Activated T-helper 2 cell treated with anti-CD3 and anti-CD28 coated beads, Interferon-gamma antibody, Interleukin-2, Interleukin-4, amounts not matched to agents 10 μg/mL and 5 μg/mL and 100 μg/mL, durations not matched to agents 14 hours and 24 hours and 36 hours (primary cell): ENCODE measurements at places on chromosomes 7 and 10. TPM values are rescaled to one million over a fixed set of nuclear protein-coding genes. Genes with fewer than 3 reads are reported as not detected.

- H3K27ac ChIP-seq, result no peak overlapping the region
- no peaks in the 10 kb centered on the region for H3K4me1 ChIP-seq
- no peaks in the 10 kb centered on the region for H3K27me3 ChIP-seq
- no peak overlapping the region for H3K4me3 ChIP-seq
- no peak for DNase-seq
Measured at GRCh38 chr7:64102656-64103400, 57.6 kb downstream of the ZNF727 start.

- peak; percentile 12 for DNase-seq
- H3K36me3 ChIP-seq, result no peaks in the 10 kb centered on the region
- no peak overlapping the region for H3K4me3 ChIP-seq
Measured at GRCh38 chr10:100878291-100878910, 34.4 kb upstream of the SLF2 start.

- H3K27me3 ChIP-seq, result peaks cover 13% of the 10 kb centered on the region
- no peaks in the 10 kb centered on the region for H3K36me3 ChIP-seq
- no peak for DNase-seq
- H3K27ac ChIP-seq, result no peak overlapping the region
Measured at GRCh38 chr10:3749011-3749410, 36.0 kb downstream of the KLF6 start.

- H3K4me1 ChIP-seq, result no peaks in the 10 kb centered on the region
- DNase-seq, result no peak
- H3K27me3 ChIP-seq, result no peaks in the 10 kb centered on the region
- H3K4me3 ChIP-seq, result no peak overlapping the region
Measured at GRCh38 chr7:158277219-158278141, 310.1 kb downstream of the PTPRN2 start.

- no peaks in the 10 kb centered on the region for H3K36me3 ChIP-seq
- H3K4me3 ChIP-seq, result no peak overlapping the region
- H3K27me3 ChIP-seq, result no peaks in the 10 kb centered on the region
- H3K27ac ChIP-seq, result no peak overlapping the region
- H3K4me1 ChIP-seq, result no peaks in the 10 kb centered on the region
- no peak for DNase-seq
Measured at GRCh38 chr7:51949726-51950644, 633.4 kb upstream of the COBL start.

DNA sequence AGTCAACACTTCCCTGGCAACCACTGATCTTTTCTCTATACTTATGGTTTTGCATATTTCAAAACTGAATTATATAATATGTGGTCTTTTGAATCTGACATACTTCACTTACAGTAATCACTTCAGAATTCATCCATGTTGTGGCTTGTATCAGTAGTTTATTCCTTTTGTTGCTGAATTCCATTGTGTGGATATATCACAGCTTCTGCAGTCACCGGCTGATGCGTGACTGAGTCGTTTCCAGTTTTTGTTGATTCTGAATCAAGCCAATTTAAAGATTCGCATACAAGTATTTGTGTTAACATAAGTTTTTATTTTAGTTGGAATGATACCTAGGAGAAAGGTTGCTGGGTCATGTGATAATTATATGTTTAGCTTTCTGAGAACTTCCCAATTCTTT is 672.5 kb upstream of the ANKRD30A start:
- H3K27ac ChIP-seq, result no peak overlapping the region
- no peaks in the 10 kb centered on the region for H3K36me3 ChIP-seq
- no peak for DNase-seq
- no peaks in the 10 kb centered on the region for H3K27me3 ChIP-seq
- H3K4me3 ChIP-seq, result no peak overlapping the region

GRCh38 chr7:36995776-36996175 is 271.5 kb upstream of the AOAH start:
- peaks cover 12% of the 10 kb centered on the region for H3K36me3 ChIP-seq
- H3K27me3 ChIP-seq, result no peaks in the 10 kb centered on the region
- no peak overlapping the region for H3K27ac ChIP-seq
- no peak overlapping the region for H3K4me3 ChIP-seq
- DNase-seq, result no peak

DNA sequence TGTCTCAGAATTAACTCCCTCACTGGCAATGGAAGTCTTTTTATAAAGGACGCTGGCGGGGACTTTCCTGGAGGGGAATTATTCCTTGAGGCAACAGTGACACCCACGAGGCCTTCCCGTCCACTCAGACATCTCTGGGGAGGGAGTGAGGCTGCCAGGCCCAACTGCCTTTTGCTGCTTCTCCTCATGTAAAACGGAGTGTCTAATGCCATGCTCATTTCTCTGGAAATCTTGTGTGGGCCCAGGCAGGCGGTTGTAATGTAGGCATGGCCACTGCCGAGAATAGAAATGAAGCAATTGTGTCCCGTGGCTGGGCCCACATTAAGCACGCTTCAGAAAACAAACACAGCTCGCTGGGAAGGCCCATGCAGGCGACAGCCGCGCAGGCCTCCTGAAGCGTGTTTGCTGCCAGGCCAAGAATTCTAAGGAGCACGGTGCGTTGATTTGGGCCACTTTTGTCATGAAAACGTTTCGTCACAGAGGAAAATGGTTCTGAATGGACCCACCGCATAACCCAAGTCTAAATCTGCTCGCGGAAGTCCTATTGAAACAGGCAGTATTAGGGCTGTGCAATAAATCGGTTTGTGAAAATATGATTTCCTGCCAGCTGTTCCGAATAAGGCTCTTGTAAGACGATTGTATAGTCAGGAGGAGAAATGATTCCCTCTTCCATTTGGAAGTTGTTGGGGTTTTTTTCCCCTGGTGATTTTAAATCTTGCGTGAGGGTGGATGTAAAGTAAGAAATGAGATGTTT is 104.2 kb upstream of the CHST15 start:
- no peak for DNase-seq
- no peaks in the 10 kb centered on the region for H3K36me3 ChIP-seq
- peaks cover 4% of the 10 kb centered on the region for H3K27me3 ChIP-seq
- no peaks in the 10 kb centered on the region for H3K4me1 ChIP-seq

DNA sequence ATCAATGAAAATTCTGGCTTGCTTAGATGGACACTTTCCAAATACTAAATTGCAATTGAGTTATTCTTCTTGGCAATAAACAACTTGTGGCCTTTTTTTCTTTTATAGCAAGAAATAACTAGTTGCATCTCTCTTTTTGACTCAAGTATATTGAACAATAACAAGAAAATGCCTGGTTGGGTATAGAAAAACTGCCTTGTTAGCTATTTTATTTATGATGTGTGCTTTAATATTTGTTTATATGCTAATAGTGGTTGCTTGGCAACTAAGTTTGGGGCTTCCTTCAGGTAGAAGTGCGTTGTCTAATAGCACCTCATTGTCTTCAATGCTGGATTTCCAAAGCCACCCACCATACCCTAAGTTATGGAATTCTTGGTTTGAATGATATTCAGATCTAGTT is 30.1 kb upstream of the PPP1R3C start:
- H3K4me1 ChIP-seq, result no peaks in the 10 kb centered on the region
- peaks cover 26% of the 10 kb centered on the region for H3K27me3 ChIP-seq
- H3K36me3 ChIP-seq, result no peaks in the 10 kb centered on the region
- no peak overlapping the region for H3K27ac ChIP-seq

GRCh38 chr10:1189166-1190051 is 133.2 kb downstream of the WDR37 start:
- peaks cover 8% of the 10 kb centered on the region for H3K4me1 ChIP-seq
- H3K4me3 ChIP-seq, result no peak overlapping the region
- no peak for DNase-seq
- no peaks in the 10 kb centered on the region for H3K36me3 ChIP-seq

GRCh38 chr7:139108266-139109187 is 993 bp downstream of the ZC3HAV1 start:
- peaks cover 37% of the 10 kb centered on the region for H3K4me1 ChIP-seq
- H3K4me3 ChIP-seq, result peak overlapping the region; percentile 100
- no peak for DNase-seq
- H3K27ac ChIP-seq, result peak overlapping the region; percentile 98

- no peak for DNase-seq
- H3K4me1 ChIP-seq, result peaks cover 7% of the 10 kb centered on the region
- no peak overlapping the region for H3K4me3 ChIP-seq
Measured at GRCh38 chr7:39709768-39710311, 86.5 kb downstream of the RALA start.

DNA sequence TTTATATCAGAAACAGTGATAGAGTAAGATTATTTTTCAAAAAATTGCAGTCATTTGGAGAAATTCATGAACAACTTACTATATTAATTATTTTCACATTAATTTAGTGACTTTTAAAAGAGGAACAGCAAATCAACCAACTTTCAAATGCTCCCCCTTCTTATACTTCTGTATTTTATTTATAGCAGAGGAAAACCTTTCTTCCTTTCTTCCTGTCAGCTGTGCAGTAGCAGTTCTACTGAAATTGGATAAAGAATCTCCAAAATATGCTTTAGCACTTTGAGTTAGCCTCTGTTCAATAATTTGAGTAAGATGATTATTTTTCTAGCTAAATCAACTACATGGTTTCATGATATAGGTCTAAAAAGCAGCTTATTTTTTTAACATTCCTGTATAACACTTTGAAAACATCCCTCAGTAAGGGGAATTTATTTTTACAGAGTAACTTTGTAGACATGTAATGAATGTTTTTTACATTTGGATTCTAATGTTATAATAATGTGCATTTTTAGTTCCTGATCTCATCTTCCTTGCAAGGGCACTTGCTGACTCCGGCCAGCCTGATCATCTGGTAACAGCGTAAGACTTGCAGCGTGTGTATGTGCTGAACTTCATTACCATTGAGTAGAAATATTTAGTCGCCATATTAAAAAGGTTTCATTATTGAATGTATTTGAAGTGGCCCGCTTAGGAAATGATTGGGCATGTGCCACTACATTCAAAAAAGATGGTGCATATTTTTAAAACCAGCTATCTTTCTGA is 158.3 kb upstream of the HDAC9 start:
- no peaks in the 10 kb centered on the region for H3K4me1 ChIP-seq
- peaks cover 2% of the 10 kb centered on the region for H3K27me3 ChIP-seq
- no peak overlapping the region for H3K27ac ChIP-seq
- no peaks in the 10 kb centered on the region for H3K36me3 ChIP-seq
- DNase-seq, result no peak

- no peak overlapping the region for H3K4me3 ChIP-seq
- DNase-seq, result no peak
Measured at GRCh38 chr7:11557627-11558026, 274.4 kb downstream of the THSD7A start.

DNA sequence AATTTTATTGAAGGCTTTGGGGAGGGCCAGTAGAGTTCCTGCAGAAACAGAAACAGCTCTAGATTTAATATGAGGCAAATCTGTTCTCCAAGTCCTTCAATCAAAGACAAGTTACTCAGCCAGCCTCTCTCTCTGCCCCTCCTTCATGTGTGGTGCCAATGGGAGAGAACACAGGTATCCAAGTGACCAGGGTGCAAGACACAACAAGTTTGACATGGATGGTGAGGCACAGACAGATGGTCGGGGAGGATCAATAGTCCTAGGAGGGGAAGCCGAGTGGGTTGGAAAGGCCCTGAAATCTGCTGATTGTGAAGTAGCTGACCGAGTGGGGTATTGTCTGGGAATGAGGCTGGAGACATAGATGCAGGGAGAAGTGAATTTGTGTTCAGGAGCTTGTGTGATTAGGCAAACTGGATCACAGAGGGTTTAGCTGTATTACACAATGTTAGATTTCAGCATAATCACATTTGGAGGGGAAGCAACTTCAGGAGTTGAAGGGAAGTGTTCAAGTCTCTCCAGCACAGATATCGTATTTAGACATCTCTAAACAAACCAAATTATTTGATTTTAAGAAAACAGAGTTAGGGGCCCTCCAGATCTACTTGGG is 1.5 kb downstream of the GIMAP1 start:
- peak overlapping the region; percentile 94 for H3K4me3 ChIP-seq
- peak overlapping the region; percentile 21 for H3K27ac ChIP-seq
- peaks cover 60% of the 10 kb centered on the region for H3K4me1 ChIP-seq
- H3K36me3 ChIP-seq, result peaks cover 75% of the 10 kb centered on the region
- DNase-seq, result no peak
- no peaks in the 10 kb centered on the region for H3K27me3 ChIP-seq

Gene GNA12
- 40.9 and 41.4 TPM in 2 replicates for total RNA-seq

Gene PAPOLB
- total RNA-seq, result not detected in 2 replicates

Gene SLC39A12
- total RNA-seq, result not detected in 2 replicates

Gene DKK1
- not detected in 2 replicates for total RNA-seq

Gene OR13A1
- total RNA-seq, result not detected in 2 replicates
